ENCODE measurements at places on chromosomes 11 and 22.

DNA sequence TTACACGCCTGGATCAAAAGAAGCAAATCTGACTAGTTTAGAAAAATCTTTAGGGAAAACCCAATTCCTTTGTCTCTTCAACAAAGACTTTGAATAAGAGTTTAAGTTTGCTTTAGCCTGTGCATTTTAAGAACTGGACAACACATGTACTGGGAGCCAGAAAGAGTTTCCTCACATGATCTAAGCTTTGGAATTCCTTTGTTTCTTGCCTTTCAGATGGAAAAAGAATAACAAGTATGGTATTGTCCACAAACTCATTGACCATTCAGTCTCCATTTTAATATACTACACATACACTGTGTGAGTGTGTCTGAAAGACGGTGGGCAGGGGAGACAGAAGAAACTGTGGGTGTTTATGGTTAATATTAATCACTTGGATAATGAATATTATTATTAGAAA is 205.6 kb downstream of the MAML2 start:
- DNase-seq, result no peak

GRCh38 chr22:46256358-46256958 is 6.4 kb upstream of the CDPF1 start:
- DNase-seq, result no peak

DNA sequence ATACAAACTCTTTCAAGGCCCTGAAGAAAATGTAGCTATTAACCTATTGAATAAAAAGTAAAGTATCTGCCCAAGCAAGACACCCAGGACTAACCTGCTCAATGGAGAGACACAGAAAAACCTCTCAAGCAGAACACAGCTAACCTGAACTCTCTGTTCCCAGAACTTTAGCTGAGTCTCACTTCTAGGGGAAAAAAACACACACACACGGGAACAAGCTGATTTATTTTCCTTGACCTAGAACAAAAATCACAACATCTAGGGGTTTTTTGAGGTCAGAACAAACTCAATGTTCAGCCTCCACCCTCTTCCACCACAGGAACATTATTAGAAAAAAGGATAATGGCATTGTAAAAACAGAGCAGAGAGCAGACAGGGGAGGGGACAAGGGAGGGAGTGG is 121.6 kb downstream of the BBOX1 start:
- no peak for DNase-seq

DNA sequence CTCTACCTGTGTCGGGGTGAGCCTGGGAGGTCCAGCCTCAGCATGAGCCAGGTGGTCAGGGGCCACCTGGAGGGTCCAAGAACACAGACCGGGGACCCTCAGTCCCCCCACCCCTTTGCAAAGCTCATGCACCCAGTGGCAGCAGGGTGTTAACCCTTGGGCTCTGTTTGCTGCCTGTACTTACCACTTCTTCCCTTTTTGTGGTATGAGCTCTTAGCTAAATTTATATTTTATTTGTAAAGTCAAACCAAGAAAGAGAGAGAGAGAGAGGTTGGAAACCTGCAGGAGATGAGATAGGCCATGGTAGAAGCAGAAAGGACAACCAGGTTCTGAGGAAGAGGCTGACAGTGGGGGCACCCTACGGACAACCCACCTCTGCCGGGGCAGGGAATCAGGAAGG is 29.9 kb downstream of the IL10RA start:
- DNase-seq, result no peak

- no peak for DNase-seq
Measured at GRCh38 chr11:70028147-70028855, 49.8 kb upstream of the ANO1 start.

GRCh38 chr11:10309163-10310093 is 4.6 kb downstream of the ADM start:
- no peak for DNase-seq

- DNase-seq, result no peak
Measured at GRCh38 chr11:104891135-104891534, 7.1 kb downstream of the CASP12 start.

DNA sequence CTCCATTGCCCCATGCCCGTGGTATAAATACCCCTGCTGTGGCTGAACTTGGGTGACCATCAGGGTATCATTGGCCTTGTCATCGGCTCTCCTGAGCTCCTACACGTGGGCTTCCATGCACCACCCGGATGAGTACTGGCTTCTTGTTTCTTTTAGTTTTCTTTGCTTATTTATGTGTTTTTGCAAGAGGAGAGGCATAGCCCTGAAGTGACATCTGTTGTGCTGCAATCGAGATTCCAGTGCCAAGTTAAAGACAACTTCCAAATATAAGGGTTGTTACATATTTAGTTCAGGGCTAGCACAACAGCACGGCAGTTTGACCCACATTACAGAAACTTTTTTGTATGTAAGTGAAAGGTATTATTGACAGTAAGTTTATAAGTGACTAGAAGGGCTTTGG is 1087.1 kb downstream of the TBC1D22A start:
- no peak for DNase-seq

DNA sequence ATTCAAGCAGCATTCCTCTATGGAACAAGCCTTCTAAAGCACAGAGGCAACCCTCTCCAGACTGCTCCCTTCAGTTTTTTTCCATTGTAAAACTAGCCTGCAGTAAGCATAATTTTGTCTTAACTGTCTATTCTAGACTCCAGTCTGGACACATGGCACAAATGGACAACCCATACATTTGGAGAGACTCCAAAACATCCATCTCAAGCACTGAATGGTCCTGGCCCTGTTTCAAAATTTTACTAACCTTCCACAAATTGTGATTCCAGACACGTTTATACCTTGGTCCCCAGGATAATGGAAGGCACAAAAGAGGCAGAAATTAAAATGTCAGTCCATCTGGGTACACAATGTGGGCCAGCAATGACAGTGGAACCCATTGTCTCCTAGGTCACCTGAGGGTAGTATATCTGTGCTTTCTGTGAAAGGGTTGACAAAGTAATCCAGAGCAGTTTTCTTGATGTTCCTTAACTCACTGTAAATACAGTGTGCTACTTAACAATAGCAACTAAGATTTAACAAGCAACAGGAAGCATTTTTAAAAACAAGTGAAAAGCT is 16.2 kb upstream of the SESN3 start:
- no peak for DNase-seq

- no peak for DNase-seq
Measured at GRCh38 chr11:103295704-103296103, 186.5 kb downstream of the DYNC2H1 start.

GRCh38 chr11:75159151-75159953 is 8.4 kb downstream of the SLCO2B1 start:
- no peak for DNase-seq

DNA sequence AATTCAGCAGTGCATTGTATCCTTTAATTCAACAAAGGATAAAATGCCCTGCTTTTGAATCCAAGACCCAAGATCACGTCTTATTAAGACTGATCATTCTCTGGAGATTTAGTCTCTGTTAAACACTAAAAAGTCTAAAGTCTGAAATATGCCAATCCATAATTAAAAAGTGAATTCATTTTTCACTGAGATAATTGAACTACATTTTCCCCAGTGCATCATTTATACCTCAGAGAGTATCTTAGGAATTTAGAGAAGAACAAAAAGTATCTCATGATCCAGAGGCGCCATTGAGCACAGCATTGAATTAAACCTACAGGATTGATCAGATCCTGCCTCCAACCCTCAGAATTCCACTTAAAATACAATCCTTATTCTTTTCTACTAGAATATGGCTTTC is 5.4 kb downstream of the OR5AP2 start:
- no peak for DNase-seq

DNA sequence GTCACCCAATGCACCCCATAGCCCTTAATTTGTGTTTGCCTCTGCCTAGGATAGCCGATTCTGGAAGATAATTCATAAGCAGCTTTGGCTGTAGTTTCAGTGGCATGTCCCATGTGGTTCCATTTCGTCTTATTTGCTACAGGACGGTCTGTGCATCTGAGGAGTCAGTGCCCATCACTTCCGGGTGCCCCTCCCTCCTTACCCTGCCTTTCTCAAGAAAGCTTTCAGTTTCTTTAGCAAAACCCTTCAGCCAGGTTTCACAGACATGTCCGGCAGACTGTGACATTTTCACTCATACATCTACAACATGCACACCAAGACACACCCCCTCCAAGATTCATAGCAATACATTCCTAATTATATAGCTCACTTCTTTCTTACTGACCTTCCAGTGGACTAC is 14.3 kb downstream of the TP53AIP1 start:
- DNase-seq, result no peak

- no peak for DNase-seq
Measured at GRCh38 chr11:133900176-133901105, 55.1 kb upstream of the SPATA19 start.

DNA sequence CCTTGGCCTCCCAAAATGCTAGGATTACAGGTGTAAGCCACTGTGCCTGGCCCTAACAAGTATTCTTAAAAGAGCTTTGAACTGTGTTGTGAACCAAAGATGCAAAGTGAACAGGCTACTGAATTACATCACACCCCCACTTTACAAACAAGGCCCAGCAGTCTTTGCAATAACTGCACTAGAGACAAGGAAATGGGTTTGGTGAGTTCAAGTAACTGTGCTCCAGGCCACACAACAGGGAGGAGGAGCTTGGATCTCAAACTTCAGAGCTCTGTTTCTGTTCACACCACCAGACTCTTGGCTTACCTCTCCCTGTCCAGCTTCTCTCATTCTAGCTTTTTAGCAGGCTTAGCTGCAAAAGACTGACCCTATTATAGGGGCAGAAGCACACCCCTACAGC is 30.4 kb upstream of the RASL10A start:
- no peak for DNase-seq

DNA sequence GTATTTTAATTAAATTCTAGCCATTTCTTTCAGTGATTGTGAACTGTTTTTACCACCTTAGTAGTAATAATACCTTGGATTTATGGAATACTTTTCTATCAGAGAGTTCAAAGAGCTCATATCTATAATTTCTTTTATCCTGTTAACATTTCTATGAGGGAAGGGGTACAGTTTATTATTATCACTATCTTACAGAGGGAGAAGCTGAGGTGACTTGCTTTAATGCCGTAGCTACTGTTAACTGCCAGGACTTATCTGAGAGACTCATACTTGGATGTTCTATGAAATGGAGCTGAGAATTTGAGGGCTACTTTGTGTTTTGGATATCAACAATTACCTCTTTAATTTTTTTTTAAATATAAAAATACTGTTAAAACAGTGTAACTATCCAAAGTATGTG is 3.3 kb downstream of the REXO2 start:
- no peak for DNase-seq

DNA sequence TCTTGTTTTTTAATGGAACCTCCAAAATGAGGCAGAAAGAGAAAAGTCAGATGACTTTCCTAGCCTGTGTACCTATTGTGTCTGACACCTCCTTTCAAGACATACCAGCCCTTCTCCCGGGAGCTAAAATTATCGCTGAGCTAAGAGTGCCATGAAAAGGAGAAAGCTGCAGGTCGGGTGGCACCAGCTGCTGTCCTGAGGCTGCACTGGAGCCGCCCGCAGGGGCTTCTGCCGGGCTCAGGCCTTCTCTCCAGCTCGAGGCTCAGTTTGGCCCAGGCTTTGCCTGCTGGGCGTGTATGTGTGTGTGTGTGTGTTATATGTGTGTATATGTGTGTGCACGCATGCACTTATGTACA is 27.7 kb upstream of the RAB1B start:
- DNase-seq, result no peak

DNA sequence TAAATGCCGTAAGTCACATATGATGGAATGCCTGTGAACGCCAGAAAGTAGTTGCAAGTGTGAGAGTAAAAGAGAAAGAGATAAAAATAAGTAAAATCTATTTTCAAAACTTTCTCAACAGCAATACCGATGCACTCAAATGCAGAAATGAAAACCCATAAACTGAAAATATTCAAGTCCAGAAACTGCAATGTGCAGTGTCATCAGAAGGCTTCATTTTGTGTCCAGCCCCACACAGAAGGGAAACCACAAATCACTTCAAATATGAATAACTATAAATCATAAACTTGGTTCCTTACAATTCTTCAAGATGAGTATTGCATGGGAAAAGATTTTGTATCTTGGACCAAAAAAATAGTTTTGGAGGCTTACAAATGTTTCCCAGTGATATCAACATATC is 375.2 kb upstream of the ANO5 start:
- DNase-seq, result no peak

DNA sequence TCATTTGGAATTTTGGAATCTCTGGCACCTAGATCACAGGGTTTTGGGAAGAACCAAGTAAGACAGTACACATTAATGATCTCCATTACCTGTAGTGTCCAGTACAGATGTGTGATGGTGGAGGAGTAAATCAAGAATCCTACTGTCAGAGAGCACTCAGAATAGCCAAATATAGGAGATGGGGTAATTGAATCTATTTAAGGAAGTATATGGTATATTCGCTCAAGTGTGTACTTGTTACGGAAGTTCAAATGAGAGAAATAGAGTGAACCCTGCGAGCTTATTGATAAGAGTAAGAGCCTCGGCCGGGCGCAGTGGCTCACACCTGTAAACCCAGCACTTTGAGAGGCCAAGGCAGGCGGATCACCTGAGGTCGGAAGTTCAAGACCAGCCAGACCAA is 2.2 kb downstream of the SPCS2 start:
- DNase-seq, result no peak

GRCh38 chr11:95792200-95792599 is 1.9 kb downstream of the CEP57 start:
- no peak for DNase-seq

DNA sequence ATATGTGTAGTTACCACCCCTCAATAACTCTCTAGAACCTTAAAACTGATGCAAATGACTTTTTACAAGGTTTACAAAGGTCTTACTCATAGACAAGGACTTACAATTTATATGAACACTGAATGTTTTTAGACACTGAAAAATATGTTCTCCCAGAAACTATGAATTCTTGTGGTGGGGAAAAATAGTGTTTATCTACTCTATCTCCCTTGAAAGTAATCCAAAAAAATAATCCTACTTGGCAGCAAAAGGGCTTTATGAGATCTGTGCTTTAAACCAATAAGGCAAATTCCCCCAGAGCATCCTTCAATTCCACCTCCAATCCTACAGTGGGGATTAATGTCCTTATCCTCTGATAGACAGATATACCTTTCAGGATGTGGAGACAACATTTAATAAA is 1984.1 kb upstream of the RAG2 start:
- DNase-seq, result no peak

- DNase-seq, result no peak
Measured at GRCh38 chr11:16783321-16783801, 44.9 kb downstream of the C11orf58 start.

DNA sequence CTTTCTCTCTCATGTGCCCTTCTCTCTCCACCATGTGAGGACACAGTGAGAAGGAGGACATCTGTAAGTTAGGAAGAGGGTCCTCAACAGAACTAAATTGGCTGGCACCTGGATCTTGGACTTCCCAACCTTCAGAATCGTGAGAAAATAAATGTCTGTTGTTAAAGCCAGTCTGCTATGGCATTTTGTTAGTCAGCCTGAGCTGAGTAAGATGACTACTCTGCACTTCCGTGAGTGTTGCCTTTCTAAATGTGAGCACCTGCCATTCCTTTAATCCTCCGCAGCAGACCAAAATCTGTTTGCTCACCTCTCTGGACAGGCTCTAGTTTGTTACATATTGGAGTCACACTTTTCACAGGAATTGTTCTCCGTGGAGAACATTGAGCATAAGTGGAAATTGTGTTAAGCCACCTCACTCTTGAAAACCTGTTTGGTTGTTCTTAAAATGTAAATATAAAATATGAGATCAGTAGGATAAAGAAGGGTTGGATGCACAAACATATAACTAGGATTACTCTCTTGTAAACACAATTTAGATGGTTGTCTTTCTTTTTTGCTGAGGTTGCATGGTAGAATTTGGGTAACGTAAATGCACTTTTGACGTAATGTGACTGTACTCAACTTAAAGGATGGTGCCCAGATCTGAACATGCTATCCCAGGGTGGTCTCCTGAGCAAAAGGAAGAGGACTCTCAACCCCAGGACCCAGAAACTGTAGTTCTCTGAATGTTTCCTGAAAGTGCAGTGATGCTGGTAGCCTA is 65.9 kb downstream of the SNX19 start:
- DNase-seq, result no peak
